ENCODE measurements at places on chromosomes 7 and 10.

- no peak for DNase-seq
Observed at GRCh38 chr10:17026686-17027485, 102.7 kb downstream of the CUBN start.

GRCh38 chr10:13233358-13233757, 816 bp downstream of the UCMA start:
- peak; percentile 48 for DNase-seq

DNA sequence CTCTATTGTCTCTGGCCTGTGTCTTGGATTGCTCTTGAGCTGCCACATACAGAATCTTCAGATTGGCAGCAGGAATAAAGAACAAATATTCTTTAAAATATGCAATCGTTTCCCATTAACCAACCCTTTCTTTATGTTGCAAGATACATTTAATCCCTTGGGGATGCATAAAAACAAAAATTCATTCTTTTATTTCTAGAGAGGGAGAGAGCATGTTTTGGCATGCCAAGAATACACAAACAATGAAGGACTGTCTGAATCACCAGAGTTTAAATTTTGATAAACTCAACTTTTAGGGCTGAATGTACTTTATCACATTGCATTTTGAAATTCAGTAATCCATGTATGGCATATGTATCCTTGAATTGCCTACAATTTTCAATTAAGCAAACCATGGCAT, 154.3 kb upstream of the SEMA3D start:
- no peak for DNase-seq

GRCh38 chr10:114709984-114710383, 51.9 kb upstream of the ABLIM1 start:
- DNase-seq = no peak

DNA sequence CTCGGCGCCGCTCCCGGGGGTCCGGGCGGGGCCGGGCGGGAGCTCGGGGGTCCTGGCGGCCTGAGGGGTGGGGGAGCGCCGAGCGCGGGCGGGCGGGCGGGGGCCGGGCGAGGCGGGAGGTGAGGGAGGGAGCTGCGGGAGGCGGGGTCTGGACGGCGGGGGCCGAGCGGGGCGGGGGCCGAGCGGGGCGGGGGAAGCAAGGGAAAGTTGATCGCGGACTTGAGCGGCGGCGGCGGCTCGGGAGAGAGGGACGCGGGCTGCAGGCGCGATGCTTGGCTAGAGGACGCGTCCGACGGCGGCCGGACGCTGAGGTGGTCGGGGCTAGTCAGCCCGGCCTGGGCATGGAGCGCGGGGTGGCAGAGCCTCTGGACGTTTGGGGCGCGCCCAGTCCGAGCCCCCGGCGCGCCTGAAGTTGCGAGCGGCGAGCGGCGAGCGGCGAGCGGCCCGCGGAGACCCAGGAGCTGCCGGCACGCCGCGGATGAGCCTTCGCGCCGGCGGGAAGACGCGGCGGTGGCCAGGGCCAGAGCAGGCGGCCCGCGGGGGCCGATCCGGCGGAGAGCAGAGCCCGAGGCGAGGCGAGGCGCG, at the start of gene CDH23:
Gene CDH23, plus strand, starts transcription at position 210 of the 585 bp plus-strand sequence. CDS start 42,912 bp downstream, outside the sequence.
- DNase-seq = peak; percentile 74

GRCh38 chr10:31095677-31096560, 64.3 kb upstream of the ZNF438 start:
- DNase-seq = no peak

Data from upper lobe of right lung (tissue), 1 donor.